Fibroblast of skin of left quadriceps (primary cell): ENCODE measurements at places on chromosomes 16 and 17.

DNA sequence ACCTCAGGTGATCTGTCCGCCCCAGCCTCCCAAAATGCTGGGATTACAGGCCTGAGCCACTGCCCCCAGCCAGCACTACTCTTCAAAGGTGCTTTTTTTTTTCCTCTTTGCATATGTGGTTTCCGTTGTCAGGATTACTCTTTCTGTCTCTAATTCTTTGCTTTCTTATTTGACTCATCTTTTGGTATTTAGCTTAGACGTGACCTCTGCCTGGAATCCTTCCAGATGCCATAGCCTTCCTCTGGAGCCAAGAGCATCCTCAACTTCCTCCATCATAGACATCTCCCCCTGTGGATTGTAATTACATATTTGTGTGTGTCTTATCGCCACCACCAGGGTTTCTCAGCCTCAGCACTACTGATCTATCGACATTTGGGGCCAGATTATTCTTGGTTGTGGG is 84.4 kb upstream of the XYLT1 start:
- peak; percentile 88 for DNase-seq

DNA sequence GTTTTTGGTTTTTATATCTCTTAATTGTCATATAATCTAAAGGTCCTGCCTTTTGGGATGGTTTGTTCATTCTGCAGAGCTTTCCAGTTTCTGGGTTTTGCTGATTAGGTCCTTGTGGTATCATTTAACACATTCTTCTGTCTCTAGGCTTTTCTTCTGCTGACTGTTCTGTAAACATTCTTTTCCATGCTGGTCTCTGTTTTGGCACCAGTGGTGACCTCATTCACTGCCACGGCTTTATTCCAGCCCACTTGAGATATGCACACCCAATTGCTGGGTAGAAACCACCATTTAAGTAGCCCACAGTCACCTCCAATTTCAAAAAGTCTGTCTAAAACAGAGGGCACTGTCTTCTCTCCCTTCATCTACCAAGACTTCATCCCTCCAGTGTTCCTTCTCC is 31.1 kb upstream of the COX10 start:
- DNase-seq: no peak

GRCh38 chr16:22321340-22322001 is 24.3 kb downstream of the POLR3E start:
- peak; percentile 26 for DNase-seq

- peak; percentile 29 for DNase-seq
These were observed 18.9 kb upstream of the P2RX1 start for GRCh38 chr17:3935140-3935542.

DNA sequence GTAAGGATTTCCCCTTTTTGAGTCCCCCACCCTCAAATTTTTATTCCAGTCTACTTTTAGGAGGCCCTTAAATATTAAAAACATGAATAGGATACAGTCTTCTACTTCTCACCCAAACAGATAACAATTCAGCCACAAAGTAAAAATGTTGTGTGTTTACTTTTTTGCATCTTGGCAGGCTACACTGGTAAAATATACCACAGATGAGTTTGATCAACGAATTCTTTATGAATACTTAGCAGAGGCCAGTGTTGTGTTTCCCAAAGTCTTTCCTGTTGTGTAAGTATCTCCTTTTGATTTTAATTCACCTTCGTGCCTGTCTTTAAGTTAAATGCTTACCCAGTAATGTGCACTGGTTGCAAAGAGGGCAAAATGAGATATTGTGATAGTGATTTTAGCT is 34.4 kb upstream of the RAB11FIP4 start:
- no peak for DNase-seq

DNA sequence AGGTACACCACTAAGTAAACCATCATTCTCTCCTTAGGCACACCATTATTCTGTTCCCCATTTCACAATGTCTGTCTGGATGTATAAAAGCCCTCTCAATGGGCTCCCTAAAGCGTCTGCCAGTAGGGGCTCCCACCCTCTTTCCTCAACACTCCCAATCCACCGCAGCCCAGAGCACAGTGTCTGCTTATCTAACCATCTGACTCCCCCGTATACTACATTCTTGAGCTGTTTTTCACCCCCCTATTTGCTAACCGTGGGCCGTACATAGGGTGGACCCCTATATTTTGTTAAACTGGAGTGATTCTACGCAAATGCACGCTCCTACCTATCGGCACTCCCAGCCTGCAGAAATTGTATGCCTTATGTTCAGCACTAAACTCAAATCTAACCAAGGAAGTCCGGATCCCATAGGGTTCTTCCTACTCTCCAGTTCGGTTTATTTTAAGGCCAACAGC is 685 bp upstream of the PSMD3 start:
- peak; percentile 18 for DNase-seq

GRCh38 chr16:6252541-6252940 is 1080.1 kb upstream of the RBFOX1 start:
- DNase-seq: no peak

- DNase-seq: no peak
These were observed 47.7 kb upstream of the MEAK7 start for GRCh38 chr16:84552135-84552534.

GRCh38 chr17:5823219-5823618 is 238.9 kb upstream of the NLRP1 start:
- no peak for DNase-seq

DNA sequence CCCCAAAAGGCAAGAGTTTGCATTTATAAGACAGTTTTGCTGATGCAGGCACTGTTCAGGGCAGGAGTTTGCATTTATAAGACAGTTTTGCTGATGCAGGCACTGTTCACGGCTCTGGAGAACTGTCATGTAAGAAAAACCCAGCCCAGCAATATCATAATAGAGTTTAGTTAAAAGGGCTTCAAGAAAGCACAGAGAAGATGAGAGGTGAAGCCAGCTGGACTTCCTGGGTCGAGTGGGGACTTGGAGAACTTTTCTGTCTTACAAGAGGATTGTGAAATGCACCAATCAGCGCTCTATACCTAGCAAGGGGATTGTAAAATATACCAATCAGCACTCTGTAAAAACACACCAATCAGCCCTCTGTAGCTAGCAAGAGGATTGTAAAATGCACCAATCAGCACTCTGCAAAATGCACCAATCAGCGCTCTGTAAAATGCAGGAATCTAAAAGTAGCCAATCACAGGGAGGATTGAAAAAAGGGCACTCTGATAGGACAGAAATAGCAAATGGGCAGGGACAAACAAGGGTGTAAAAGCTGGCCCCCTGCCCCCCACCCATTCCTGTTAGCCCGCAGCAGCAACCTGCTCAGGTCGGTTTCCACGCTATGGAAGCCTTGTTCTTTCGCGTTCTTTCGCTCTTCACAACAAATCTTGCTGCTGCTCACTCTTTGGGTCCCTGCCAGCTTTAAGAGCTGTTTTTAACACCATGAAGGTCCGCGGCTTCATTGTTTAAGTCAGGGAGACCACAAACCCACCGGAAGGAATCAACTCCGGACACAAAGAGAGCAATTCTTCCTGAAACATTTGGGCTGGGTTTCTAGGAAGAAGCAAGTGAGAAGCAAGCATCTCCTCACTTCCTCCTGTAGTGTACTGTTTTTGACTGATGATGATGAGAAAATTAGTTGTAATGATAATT is 1.8 kb upstream of the CBX1 start:
- no peak for DNase-seq

DNA sequence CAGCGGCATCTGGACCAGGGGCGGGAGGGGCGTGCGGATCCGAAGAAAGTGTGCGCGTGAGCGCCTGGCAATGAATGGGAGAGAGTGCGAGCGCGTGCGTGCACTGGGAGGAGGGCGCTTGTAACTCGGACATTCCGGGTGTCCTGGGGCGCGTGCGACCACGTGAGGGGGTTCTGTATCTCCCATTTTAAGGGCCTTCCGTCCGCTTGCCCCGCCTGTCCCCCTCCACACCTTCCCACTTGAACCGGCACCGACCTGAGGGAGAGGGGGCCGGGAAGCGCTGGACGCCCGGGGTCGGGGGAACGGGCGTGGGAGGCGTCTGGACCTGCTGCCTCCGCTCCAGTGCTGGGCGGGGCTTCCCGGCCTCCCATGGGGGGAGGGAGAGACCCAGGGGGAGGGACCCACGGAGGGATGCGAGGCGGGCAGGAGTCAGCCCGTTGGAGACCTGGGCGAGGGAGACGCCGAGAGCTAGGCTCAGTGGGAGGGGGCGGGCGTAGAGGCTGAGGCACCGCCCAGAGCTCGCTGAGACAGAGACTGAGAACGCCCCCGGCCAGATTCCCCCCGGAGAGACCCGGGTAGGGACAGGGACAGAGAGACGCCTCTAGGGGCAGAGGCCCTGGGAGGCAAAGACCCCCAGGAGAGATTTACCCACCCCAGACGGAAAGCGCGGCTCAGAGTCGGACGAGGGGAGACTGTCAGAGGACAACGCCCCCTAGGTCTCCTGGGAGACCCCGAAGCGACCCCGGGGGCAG is at the start of gene KREMEN2:
TSS of gene KREMEN2 (plus strand) at position 553 of the 752 bp plus-strand sequence. CDS start 246 bp downstream, outside the sequence.
- DNase-seq: no peak

GRCh38 chr16:56436258-56436657 is 10.9 kb upstream of the AMFR start:
- DNase-seq: no peak

DNA sequence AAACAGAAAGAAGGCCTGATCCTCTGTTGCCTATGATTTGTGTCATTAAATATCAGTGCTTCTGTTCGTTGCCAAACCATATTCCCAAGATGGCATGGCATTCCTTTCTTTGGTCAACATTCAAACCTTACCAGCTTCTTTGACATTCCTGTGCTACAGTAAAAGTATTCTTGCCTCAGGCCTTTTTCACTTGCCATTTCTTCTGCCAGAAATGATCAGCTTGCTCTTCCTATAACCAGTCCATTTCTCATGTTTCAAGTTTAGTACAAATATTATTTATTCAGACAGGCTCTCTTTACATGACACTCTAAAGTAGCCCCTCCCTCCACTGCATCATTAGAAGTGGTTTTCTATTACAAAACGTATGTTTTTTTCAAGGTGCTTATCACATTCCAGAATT is 278.3 kb downstream of the KCNJ2 start:
- no peak for DNase-seq
